ENCODE measurements at places on chromosomes 5 and 9.
A peak's percentile ranks its signal among the peaks of the same experiment; 100 is the strongest.

DNA sequence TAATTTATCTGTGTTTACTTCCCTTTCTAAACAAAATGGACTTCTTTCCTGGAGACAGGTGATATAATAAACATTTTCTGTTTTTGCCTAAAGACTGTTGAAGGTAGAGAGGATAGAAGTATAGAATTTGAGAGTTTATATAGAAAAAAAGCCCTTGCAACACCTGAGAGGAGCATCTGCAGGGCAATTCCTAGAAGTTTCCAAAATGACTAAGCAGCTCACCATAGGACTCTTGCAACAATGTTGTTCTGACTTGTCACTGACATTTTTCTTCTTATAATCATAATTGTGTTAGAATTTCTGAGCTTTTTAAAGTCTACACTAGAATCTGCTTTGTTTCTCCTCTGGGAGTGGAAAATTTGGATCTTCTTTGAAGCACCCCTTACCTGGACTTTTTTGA lies 216.8 kb downstream of the TUSC1 start:
- no peak for DNase-seq

GRCh38 chr5:180804129-180804618 lies 1.6 kb upstream of the MGAT1 start:
- no peak for DNase-seq

- DNase-seq: no peak
Observed at GRCh38 chr5:113240951-113241726, 193.7 kb downstream of the TSSK1B start.

GRCh38 chr5:154370119-154370518 lies 75.7 kb upstream of the SAP30L start:
- DNase-seq: peak; percentile 88

GRCh38 chr5:20556115-20556763 lies 568.2 kb upstream of the CDH18 start:
- DNase-seq: peak; percentile 50

- DNase-seq: no peak
Observed at GRCh38 chr5:19369561-19369960, 618.4 kb downstream of the CDH18 start.

DNA sequence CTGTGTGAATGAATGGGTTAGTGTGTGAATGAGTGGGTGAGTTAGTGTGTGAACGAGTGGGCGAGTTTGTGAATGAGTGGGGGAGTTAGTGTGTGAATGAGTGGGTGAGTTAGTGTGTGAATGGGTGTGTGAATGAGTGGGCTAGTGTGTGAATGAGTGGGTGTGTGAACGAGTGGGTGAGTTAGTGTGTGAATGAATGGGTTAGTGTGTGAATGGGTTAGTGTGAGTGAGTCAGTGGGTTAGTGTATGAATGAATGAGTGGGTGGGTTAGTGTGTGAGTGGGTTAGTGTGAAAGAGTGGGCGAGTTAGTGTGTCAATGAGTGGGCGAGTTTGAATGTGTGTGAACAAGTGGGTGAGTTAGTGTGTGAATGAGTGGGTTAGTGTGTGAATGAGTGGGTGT lies 35.5 kb downstream of the NKD2 start:
- DNase-seq: no peak

GRCh38 chr5:4976902-4977301 lies 163.2 kb upstream of the ADAMTS16 start:
- no peak for DNase-seq

- DNase-seq: no peak
Observed at GRCh38 chr5:67194166-67194565, 2.4 kb downstream of the CD180 start.
